ENCODE measurements at places on chromosomes 11 and 22. TPM values are rescaled to one million over a fixed set of nuclear protein-coding genes. Genes with fewer than 3 reads are reported as not detected.

Gene PIK3IP1
- total RNA-seq = 741 TPM

- DNase-seq = no peak
Observed at GRCh38 chr11:132587716-132588115, 944.6 kb downstream of the OPCML start.

Gene SCGB1A1
- total RNA-seq = not detected

GRCh38 chr11:63908631-63909401 lies 8.1 kb downstream of the RCOR2 start:
- no peak for DNase-seq

GRCh38 chr11:129992161-129992944 lies 10.3 kb downstream of the PRDM10 start:
- peak; percentile 15 for DNase-seq

Gene ANO9
- 78.6 TPM for total RNA-seq

Gene C11orf16
- total RNA-seq = not detected

DNA sequence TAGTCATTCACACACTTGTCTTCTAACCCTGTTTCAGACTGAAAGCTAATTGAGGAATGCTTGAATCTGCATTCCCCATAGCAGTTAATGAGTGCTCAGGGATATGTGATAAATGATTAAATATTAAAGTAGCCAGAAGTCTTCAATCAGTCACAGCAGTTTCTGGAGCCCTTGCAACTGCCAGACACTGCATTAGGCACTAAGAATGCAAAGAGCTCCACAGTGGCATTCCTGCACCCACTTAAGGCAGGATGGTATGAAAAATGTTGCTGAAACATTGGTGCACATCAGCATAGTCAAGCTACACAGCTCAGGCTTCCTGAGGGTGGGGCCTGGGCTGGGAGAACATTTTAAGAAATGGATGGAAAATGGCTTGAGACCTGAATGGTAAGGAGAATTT lies 6.5 kb downstream of the DTX4 start:
- DNase-seq = no peak

- no peak for DNase-seq
Observed at GRCh38 chr11:597166-597725, 18.5 kb downstream of the IRF7 start.

Gene KCNC1
- not detected for total RNA-seq

- DNase-seq = no peak
Observed at GRCh38 chr11:110367571-110367970, 62.2 kb upstream of the FDX1 start.

Gene HBE1
- total RNA-seq = not detected

GRCh38 chr11:118142809-118143208 lies 9.8 kb downstream of the SCN4B start:
- DNase-seq = no peak

GRCh38 chr11:11213117-11213516 lies 139.9 kb downstream of the CSNK2A3 start:
- no peak for DNase-seq

Gene IGF2
- total RNA-seq = not detected

- peak; percentile 5 for DNase-seq
Observed at GRCh38 chr11:14969901-14970323, 2.2 kb downstream of the CALCA start.

Gene SEPTIN3
- not detected for total RNA-seq

Gene COMT
- 40.7 TPM for total RNA-seq

Gene FGF19
- not detected for total RNA-seq

GRCh38 chr11:19595840-19596751 lies 116.5 kb upstream of the NAV2 start:
- DNase-seq = no peak

Gene MAP4K2
- total RNA-seq = 135 TPM

DNA sequence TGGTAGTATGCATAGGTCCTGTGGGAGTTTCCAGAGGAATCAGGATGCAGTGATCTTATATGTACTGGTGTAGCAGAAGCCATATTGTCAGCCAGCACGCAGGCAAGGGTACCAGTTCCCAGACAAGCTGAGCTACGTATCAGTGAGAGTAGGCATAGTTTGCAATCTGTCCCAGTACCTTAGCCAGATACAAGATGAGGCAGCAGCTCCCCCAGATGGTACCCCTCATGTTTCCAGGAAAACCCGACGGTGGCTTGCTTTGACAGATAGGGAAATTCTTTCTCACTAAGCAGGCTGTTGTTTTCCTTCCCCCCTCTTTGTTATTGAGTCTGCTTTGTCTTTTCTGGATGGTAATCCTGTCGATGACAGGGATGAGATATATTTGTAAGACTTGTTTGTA lies 109.7 kb upstream of the RRM1 start:
- peak; percentile 40 for DNase-seq

DNA sequence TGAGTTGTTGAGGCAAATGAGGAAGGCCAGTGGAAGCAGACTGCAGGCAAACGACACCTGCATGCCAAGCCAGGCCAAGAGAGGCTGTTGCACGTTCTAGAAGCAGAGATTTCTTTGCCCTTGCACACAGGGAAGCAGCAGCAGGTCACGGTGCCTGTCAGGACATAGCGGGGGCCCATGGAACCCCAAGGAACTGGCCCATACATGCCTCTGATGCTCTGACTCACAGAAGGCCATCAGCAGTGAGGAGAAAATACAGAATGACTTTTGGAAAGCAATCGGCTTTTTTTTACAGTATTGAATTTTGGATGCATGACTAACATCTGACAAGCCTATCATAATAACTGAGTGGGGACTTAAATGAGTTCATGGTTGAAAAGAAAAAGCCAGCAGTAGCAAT lies 123.9 kb downstream of the MPPED1 start:
- no peak for DNase-seq

Gene ELMOD1
- not detected for total RNA-seq

DNA sequence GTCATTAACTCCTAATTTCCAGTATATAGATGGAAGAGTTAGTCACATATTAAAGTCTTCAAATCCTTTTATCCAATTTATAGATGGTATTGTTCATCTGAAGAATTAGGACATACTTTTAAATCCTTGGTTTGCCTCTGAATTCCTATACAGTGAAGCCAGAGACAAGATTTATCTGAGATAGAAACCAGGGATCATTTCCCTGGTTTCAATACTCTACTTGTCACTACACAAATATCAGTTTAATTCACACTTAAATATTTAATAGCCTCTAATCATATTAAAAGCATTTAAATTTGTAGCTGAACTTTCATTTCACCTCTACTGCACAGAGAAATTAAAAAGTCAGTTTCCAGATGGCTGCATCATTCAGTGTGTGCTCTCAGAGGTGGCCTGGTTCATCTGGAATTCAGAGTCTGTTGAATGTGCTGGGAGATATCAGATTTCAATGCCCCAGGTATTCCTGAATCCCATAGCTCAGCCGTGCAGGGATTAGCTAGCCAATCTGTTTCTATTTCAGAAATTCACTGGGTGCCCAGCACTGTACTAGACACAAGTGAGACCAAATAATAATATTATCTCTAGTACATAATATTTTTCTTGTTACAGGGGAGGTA lies 344.3 kb downstream of the AASDHPPT start:
- no peak for DNase-seq

DNA sequence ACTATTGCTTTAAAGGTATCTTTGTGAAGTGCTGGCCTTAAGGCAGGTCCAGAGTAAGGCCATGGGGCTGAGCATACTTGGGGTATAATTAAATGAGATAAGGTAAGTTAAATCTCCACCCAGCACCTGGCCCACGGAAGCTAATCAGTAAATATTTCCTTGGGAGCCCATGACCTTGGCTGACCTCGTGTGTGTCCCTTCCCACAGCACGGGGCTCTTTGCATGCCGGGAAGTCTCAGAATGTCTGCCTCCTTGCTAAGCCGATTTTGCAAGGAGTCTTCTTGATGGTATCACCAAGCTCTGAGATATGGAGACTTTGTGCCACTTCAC lies 46.5 kb downstream of the ADM start:
- no peak for DNase-seq

Gene OR51E2
- not detected for total RNA-seq

Gene SYCE3
- not detected for total RNA-seq

- no peak for DNase-seq
Observed at GRCh38 chr22:45455212-45455611, 41.7 kb downstream of the RIBC2 start.

DNA sequence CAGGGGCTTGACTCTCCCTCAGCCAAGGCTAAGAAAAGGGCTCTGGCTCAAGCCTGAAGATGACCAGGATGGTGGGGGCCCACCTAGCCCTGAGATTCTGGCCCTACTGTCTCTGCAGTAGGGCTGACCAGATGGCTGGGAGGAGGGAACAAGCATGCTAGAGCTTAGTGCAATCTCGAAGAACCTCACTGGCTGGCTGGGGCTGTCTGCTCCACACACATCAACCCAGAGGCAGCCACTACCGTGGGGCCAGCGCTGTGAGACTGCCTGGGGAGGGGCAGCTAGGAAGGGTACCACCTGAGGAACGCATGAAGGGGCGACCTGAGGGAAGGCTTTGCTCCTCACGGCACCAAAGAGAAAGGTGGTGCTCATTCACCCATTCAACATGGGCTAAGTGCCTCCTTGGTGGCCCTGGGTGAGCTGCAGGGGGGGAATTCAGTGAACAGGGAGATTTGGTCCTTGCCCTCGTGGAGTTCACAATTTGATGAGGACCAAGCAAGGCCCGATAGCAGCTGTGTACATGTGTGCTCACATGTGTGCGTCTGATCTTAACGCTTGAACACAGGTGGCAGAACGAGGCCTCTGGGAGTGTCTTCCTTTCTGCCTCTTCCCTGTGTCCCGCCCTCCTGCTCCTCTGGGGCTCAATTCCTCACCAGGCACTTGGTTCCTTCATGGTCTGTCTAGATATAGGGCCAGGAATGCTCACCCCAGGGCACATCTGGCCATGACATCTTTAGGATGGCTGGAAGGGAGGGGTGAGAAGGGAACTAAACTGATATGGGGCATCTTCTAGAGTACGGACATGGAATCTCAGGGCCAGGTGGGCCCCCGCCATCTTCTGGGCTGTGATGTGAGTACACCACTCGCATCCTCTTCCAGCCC lies 102.3 kb upstream of the PITPNB start:
- DNase-seq = no peak

DNA sequence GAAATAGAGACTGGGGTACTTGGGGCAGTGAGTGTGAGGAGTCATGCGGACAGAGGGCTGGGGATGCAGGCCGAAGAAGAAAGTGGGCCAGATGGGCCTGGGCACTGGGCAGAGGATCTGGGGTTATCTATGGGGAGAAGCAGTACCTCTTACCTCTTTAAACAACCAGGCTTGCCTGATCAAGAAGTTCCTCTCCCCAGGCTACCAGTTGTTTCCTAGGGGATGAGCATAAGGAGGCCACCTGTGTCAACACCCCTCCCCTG lies 98.4 kb upstream of the PITPNB start:
- DNase-seq = no peak

Gene BIK
- 2.6 TPM for total RNA-seq

- no peak for DNase-seq
Observed at GRCh38 chr11:15884777-15885540, 471.4 kb downstream of the SOX6 start.

- no peak for DNase-seq
Observed at GRCh38 chr11:889257-889656, 21.4 kb downstream of the CHID1 start.

Gene CD248
- 37.0 TPM for total RNA-seq

- no peak for DNase-seq
Observed at GRCh38 chr22:33247758-33248157, 189.6 kb upstream of the SYN3 start.

DNA sequence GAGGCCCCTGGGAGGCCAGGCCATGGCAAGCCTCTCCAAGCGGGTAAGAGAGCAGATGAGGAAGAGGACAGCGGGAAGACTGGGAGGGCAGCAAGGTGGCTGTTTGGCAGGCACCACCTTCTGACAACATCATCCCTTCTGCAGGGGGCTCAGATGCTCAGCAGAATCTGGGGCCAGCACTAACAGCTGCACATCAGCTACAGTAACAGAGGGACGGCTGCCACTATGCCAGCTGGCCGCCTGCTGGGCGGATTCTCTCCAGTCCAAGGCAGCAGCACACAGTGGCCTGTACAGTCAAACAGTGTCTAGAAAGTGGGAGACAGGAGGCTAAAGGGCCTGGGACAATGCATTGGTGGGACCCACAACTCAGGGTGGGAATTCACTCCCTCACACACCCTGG lies 10.7 kb upstream of the TXN2 start:
- DNase-seq = no peak

DNA sequence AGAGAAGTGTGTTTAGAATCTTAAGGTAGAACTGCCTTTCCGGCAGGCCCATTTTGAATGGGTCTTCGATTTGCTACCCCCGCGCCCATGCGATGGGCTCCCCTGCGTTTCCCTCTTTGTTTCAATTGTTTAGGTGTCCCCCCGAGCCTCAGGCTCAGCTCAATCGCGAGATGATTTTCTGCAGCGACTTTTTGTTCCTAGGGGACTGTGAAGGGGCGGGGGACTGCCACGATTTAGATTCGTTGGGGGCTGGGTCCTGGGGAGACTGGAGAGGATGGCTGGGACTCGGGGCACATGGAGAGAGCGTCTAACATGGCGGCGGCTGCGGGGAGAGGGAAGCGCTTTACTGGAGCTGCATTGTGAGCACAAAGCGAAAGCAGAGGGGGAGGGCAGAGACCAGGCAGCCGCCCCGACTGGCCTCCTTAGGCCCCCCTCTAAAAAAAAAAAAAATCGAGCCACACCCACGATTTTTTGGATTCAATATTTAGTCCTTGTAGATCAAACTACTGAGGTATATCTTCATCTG lies 1.7 kb downstream of the CAPRIN1 start:
- DNase-seq = peak; percentile 66

- DNase-seq = no peak
Observed at GRCh38 chr11:95671768-95672167, 117.8 kb downstream of the FAM76B start.

DNA sequence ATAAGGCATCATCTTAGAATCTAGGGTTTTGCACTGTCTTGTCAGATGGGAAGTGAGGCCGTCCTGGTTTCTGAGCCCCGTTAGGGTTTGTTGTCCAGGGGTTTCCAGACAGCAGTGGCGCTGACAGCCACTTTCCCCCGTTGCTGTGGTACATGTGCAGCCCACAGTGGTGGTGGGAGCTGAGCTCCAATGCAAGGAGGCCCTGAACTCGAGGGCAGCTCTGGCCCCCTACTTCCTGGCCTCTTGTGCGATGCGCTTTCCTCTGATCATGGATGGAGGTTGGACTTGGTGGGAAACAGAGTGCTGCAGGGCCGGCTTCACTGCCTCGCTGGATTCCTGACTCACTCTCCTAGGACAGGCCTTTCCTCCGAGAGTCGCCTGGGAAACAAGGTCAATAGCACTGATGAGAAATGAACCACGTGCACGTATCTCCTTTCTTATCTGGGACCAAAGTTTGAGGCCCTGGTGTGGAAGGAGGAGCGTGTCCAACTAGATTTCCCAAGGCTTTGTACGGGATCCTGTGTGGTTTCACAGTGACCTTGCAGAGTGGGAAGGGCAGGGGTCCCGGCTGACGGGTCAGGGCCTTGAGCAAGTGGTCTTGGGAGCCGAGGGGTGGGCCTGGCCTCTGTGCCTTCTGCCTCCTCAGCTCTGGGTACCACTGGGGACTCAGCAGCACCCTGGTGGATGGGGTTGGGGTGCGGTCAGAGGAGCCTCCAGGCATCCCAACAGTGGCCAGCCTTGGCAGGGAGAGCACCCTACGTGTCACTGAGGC lies 3.7 kb downstream of the PHRF1 start:
- DNase-seq = no peak

DNA sequence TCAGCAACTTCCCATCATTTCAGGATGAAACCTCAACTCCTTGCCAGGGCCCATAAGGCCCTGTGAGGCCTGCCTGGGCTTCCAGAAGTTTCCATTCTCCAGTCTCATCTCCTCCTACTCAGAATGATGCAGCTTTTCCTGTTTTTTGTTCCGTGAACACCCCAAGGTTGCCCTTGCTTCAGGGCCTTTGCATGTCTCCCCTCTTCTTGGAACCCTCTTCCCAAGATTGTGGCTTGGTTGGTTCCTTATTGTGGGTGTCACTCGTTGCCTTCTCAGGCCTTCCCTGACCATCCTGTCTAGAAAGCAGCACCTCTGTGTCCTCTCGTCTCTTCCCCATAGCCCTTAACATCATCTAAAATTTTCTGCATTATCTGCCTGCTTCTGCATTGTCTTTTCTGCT lies 23.2 kb upstream of the YWHAH start:
- no peak for DNase-seq
